ENCODE measurements at places on chromosomes 1 and 21.

DNA sequence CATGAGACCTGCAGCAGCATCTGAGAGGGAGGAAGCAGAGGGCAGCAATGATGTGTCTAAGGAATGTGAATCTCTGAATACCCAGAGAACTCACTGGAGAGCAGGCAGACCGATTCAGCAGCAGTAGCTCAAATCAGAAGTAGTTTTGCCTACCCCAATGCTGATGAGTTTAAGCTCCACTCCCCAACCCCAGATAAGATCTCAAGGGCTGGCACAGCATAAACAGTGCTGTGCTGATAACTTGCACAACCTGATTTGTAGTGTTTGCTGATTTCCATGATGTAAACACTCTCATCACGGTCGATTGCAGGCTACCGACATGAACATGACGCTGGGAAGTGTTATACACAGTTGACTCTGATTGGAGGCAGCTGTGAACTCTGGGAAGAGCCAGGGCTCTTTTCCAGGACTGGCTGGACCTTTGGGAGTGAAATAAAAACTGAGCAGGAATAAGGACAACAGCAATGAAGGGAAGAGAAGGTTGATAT is 11.2 kb upstream of the HMGCS2 start:
- no peak for DNase-seq

DNA sequence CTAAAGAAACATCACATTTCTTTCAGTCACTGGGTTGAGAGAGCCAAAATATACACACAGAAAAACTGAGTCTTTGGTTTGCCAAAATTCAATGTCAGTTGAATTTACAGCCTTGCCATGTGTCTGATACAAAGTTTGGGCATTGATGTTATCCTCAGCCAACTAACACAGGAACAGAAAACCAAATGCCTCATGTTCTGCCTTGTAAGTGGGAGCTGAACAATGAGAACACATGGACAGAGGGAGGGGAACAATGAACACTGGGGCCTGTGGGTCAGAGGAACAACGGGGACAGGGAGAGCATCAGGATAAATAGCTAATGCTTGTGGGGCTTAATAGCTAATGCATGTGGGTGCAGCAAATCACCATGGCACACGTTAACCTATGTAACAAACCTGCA is 39.6 kb upstream of the C21orf91 start:
- no peak for DNase-seq

DNA sequence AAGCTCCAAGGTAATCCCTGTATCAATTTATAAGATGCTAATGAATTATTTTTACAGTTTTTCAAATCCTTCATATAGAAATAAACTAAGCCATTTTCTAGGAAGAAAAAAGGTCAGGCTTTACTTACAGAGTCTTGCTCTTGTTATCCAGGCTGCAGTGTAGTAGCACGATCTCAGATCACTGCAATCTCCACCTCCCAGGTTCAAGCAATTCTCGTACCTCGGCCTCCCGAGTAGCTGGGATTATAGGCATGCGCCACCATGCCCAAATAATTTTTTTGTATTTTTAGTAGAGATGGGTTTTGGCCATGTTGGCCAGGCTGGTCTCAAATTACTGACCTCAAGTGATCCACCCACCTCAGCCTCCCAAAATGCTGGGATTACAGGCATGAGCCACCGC is 27.0 kb downstream of the RERE start:
- DNase-seq: no peak

DNA sequence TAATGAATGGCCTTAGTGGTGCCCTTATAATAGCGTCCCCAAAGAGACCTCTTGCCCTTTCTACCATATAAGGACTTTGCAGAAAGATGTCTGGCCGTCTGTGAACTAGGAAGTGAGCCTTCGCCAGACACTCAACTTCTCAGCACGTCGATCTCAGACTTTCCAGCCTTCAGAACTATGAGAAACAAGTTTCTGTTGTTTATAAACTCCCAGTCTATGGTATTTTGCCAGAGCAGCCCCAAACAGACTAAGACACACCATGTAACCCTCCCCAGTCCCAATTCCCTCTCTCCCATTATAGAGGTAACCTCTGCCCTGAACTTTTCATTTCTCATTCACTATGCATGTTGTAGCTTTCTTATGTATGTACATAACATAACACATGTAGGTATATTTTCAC is 55.7 kb downstream of the NID1 start:
- no peak for DNase-seq

GRCh38 chr21:17779496-17779895 is 39.7 kb downstream of the C21orf91 start:
- DNase-seq: no peak

DNA sequence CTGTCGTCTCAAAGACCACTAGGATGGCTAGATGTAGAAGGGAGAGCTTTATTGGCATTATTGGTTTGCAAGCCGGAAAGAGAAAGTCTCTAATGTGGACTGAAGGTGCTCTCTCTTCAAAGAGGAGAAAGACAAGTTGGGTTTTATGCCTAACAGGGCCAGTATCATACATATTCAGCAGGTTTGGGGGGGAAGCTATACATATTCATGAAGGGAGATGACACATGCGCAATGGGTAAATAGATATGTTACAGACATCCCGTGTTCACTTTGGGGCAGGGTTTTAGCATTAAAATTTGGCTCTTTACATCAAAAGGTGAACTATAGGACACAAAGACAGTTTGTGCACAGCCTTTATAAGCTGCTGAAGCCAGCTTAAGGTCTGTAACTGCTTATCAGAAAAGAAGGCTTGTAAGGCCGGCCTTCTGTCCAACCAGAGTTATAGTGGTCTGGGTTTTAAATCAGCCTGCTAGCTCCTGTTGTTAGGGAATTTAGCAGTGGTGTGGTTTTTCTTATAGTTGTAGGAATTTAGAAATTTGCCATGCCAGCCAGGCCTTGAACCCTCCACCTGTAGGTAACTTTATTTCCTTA is 46.5 kb upstream of the LRRN2 start:
- no peak for DNase-seq

- no peak for DNase-seq
Measured at GRCh38 chr1:204930155-204930523, 59.5 kb downstream of the NFASC start.

GRCh38 chr1:221397606-221398005 is 344.3 kb downstream of the DUSP10 start:
- no peak for DNase-seq

- DNase-seq: no peak
Measured at GRCh38 chr1:69320757-69321211, 246.9 kb upstream of the LRRC7 start.

DNA sequence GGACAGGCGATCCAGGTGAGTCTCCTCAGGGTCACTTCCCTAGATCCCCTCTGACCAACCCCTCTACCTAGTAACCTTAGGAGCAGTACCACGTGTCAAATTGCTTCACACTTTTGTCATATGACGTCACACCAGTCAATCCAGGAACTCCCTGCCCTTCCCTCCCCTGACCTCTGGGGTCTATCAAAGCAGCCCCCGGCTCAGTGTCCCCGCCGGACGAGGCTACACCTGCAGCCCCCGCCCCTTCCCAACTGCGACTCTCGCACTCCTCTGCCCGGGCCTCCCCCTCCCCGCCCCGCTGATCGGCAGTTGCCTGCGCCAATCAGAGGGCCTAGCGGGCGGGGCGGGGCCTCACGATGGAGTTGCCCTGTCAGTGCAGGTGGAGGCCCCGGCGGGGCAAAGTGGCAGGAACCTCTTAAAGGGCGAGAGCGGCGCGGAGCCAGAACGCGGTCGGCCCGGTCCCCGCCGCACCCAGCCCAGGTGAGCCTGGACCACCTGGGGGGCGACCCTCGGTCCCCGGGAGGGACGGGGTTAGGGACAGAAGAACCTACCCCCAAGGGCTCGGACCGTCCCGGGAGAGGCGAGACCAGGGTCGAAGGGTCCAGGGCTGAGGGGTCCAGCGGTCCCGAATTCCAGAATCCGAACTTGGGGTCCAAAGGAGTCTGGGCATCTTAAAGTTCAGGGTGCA is 27.5 kb upstream of the EPB41 start:
- peak; percentile 75 for DNase-seq

DNA sequence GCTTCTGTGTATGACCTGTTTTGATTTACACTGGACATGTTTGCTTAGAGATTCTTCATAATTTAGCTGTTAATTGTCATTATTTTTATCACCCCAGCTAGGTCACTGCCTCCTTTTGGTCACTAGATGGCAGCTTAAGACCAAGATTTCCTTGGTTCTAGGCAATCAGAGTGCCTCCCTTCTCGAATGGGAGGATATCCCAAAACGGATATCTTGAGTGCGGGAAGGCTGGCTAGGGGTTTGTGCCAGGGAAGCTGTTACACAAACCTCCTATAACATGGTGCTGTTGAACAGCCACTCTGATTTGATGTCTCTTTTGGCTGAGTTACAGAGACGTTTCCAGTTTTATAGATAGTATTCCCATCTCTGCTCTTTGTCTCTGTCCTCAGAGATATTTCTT is 283.5 kb downstream of the S1PR1 start:
- peak; percentile 42 for DNase-seq

DNA sequence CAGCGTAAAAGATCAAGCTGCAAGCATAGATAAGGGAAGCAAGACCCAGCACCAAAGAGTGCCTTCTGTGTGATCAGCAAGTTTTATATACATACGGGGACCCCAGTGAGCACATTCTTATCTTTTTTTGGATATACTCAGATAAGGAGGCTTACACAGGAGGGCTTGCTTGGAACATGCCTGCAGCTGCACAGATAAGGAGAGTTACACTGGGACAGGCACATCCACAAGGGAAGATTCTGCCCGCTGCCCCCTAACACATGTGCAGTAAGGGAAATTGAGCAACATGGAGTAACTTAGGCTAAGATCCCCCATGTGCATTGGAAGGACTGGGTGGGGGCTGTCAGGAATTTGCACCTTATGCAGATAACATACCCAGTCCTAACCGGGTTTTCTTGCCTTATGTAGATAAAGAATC is 1334.8 kb downstream of the MRPL39 start:
- DNase-seq: no peak

DNA sequence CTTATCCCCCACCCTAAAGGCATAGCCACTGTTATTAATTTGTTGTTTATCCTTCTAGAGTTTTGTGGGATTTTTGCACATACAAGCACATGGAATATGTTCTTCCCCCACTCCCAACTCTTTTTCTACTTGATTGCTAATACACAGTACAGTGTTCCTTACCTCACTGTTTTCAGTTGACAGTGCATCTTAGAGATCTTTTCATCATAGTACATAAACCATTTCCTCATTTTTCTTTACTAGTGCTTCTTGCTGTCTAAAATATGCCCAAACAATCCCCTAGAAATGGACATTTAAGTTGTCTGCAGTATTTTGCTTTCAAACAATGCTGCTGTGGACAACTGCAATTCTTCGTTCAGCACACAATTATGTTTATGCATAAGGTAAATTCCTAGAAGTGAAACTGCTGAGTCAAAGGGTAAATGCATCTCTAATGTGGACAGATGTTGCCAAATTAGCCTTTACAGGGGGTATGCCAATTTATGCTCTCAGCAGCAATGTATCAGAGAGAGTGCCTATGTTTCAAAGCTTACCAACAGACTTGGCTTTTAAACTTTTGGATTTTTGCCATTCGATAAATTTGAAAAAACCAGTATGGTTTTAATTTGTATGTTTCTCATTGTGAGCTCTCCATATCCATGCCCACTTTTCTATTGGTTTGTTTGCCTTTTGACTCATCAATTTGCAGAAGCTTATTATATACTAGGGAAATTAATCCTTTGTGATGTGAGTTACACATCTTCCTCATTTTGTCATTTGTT is 132.6 kb downstream of the MRPS6 start:
- peak; percentile 78 for DNase-seq

GRCh38 chr1:194161591-194161990 is 975.2 kb upstream of the B3GALT2 start:
- no peak for DNase-seq

DNA sequence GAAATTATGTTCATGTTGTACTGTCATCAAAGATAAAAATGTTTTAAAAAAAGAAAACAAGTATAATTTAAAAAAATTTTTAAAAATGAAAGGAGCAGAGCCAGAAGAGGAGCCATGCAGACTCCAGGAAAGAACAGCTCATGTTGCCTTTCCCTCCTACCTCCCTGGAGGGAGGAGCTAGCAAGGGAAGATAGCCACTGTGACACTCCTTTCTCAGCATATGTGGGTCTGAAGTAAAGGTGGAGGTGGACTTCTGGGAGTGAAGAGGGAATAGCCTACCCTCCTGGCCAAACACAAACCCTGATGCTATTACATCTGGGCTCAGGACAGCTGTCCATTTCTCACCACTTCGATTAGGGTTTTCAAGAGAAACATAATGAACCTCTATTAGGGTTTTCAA is 54.2 kb downstream of the SLC2A1 start:
- DNase-seq: no peak

DNA sequence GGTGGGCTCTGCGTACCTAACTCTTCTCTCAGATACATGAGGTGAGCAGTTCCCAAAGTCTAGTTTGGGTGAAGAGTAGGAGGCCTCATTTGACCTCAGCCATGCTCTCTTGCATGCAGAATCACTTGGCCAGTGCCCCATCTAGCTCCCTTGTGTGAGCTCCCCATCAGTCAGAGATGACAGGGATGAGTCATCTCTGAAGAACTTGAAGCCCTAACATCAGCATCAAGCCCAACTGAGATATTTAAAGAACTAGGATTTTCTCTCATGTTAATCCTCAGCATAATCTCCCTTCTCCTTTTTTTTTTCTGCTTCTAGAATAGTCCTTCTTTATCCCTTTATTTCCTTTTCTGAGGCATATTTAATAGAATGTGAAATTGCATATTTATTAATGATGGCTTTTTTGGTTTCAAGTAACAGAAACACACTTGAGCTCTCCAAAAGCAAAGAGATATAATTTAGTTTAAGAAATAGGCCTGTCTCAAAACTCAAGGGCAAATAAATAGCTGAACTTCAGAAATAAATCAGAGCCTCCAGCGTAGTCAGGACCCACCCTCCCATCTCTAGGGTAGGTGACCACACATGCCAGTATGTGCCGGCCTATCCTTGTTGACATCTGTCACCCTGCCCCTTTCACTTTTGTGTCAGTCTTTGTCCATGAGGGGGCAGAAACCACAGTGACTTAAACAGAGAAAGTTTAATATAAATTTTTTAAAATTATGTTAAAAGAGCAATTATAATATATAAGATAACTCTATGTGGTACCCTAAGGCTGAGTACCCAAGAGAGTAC is 112.3 kb downstream of the TSEN15 start:
- no peak for DNase-seq

- no peak for DNase-seq
Measured at GRCh38 chr1:114133129-114133528, 20.5 kb downstream of the SYT6 start.

DNA sequence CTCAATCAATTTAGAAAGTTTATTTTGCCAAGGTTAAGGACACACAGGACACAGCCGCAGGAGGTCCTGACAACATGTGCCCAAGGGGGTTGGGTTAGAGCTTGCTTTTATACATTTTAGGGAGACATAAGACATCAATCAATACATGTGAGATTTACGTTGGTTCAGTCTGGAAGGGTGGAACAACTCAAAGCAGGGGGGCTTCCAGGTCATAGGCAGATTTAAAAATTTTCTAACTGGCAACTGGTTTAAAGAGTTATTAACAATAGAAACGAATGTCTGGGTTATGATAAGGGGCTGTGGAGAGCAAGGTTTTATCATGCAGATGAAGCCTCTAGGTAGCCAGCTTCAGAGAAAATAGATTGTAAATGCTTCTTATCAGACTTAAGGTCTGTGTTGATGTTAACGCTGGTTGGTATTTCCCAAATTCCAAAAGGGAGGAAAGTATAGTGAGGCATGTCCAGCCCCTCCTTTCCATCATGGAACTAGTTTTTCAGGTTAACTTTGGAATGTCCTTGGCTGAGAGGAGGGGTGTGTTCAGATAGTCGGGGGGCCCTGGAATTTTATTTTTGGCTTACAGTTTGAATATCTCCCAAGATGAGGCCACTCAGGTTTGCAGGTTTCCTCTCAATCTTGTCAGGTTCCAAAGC is 31.0 kb upstream of the TGFBR3 start:
- no peak for DNase-seq

GRCh38 chr1:213829780-213830179 is 158.0 kb upstream of the PROX1 start:
- DNase-seq: peak; percentile 68

Data from NCI-H2171 treated with DMSO at 0.1 percent for 48 hours (cell line).